ENCODE measurements at places on chromosomes 12 and 14.

- no peak for DNase-seq
Observed at GRCh38 chr12:108379823-108380222, 40.7 kb upstream of the CMKLR1 start.

DNA sequence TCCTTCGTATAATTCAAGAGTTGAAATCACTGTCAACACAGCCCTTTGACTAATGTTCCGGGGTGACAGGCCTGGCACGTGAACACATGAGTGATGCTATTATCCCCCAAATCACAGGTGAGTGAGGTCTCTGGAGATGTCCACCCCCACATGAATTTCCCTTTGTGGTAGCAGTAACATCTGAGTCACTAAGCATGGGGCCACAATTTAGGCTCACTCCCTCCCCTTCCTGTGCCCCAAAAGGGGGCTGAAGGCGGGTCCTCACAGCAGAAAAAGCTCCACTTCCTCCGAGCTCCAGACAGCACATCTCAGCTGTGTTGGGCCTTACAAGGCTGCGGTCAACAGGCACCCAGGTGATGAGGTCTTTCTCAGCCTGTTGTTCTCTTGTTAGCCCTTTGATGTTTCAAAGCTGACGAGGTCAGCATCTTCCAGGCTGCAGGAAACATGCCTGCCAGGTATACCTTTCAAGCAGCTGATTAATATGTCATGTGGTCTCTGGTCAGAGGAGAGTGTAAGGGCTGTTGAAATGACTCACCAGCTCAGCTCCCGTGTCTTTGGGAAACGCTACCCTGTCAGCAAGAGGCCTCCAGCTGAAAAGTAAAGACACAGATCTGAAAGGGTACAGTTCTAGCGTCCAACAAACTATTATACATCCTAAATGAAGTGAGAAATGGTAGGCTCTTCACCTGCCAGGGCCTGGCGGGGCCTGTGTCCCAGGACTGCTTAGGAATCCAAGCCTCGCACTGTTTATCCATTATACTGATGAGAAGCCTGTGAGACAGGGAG, 107.3 kb downstream of the ZFP36L1 start:
- DNase-seq, result no peak

GRCh38 chr14:55151601-55152000, 22.5 kb downstream of the LGALS3 start:
- no peak for DNase-seq

DNA sequence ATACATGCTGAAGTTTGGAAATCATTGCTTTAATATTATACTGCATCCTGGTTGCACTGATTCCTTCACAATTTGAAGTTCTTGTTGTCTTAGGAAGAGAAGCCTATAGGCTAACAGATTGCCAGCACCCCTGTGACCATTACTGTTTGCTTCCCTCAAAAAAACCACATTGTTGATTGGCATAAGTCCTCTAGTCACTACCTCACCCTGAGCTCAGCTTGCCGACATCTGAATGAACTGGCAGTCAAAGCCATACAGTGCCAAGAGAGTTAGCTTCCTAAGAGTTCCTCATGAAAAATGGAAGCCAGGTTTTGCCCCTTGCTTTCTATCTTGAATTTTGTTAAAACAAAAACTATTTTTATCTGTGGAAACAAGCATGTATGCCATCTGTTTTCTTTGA, 276.1 kb downstream of the SYT1 start:
- no peak for DNase-seq

GRCh38 chr14:89502966-89503365, 85.9 kb upstream of the FOXN3 start:
- DNase-seq, result no peak

- no peak for DNase-seq
Observed at GRCh38 chr12:11810206-11810545, 160.7 kb downstream of the ETV6 start.

DNA sequence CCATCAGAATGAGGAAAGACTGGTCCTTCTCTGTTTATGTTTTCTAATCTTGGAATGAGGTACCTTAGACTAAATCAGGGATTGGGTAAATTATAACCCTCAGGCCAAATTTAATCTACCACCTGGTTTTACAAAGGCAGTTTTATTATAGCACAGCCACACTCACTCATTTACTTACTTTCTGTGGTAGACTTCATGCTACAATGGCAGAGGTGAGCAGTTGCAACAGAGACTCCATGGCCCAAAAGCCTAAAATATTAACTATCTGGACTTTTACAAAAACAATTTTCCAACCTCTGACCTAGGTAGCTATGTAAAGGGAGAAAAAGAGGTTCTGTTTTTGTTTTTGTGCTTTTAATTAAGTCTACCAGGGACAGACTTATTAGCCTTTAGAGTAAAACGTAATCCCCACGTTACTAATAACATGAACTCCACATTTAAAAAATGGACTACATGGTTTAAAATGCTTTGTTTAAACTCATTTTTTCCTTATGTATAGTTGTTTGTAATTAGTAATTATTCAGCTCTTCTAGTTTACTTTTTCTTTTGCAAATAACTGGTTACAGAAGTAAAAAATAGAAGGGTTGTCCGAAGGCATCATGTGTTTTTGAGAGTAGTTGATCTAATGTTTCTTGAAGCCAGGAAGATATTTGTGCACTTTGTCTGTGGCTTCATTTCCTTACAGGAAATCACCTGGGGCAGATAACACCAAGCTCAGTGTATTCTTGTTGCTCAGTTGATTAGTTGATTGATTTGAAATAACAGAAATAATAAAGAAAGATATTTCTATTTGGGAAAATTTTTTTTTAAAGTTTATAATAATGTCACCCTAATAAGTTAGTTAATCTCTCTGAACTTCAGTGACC, 57.6 kb upstream of the ATP2B1 start:
- DNase-seq, result no peak

GRCh38 chr14:67524634-67524963, 8.5 kb upstream of the PLEKHH1 start:
- DNase-seq, result no peak

DNA sequence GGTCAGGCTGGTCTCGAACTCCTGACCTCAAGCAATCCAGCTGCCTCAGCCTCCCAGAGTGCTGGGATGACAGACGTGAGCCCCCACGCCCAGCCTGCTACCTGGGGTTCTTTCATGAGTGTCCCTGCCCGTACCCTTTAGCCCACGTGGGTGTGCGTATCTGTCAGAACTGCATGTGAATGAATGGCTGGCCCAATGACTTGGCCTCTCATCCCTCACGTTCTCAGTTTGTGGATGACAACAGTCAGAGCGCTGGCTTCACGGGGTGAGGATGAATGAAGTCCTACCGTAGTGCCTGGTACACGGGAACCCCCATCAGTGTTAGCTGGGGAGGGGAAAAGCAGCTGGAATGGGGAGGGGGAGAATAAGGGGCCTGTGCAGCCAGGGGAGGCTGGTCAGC, 16.1 kb upstream of the ZDHHC22 start:
- DNase-seq, result no peak

DNA sequence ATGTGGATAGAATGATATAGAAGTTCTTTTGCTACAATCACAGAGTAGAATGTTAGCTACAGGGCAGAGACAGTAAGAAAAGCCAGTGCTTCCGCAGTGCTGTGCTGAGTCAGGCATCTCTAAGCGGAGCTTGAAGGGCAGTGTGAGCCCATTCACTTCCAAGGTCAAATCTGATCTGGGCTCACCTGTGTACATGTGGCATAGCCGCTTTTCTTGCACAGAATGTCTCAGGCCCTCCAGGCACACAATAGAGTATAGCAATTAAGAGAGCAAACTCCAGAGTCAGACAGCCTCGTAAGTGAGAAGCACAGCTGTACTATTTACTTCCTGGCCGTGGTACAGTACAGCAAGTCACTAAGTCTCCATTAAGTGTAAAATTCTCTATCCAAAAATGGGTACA, 26.8 kb downstream of the CORO1C start:
- no peak for DNase-seq

DNA sequence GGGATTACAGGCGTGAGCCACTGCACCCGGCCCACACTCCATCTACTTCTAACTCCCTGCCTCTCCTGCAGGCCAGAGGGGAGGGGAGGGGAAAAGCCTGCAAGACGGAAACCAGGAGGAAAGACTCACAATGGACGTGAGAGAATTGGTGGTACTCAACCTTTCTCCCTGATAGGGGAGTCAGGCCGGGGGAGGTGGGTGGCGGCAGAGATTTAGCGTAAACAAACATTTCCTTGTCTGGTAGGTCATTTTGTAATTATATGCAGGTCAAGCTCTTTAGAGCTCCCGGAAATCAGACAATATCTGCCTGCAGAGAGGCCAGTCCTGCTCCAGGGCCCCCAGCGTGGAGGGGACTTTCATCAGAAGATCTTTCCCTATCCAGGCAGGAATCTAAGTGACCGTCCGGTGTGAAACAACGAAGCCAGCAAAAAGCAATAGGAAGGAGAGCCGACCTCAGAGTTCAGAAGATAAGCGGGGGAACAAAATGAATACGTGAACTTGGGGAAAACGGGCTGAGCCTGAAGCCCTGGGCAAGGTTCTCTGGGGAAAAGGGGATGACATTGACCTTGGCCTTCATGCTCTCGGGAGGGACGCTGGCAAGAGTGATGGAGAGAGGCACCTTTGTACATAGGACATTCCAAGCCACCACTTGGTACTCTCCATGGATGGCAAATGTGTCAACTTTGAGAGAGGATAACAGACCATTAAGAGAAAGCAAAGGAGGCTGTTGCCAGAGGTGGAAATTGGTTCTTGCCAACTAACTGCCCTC, 62.3 kb downstream of the SPRING1 start:
- DNase-seq, result no peak

DNA sequence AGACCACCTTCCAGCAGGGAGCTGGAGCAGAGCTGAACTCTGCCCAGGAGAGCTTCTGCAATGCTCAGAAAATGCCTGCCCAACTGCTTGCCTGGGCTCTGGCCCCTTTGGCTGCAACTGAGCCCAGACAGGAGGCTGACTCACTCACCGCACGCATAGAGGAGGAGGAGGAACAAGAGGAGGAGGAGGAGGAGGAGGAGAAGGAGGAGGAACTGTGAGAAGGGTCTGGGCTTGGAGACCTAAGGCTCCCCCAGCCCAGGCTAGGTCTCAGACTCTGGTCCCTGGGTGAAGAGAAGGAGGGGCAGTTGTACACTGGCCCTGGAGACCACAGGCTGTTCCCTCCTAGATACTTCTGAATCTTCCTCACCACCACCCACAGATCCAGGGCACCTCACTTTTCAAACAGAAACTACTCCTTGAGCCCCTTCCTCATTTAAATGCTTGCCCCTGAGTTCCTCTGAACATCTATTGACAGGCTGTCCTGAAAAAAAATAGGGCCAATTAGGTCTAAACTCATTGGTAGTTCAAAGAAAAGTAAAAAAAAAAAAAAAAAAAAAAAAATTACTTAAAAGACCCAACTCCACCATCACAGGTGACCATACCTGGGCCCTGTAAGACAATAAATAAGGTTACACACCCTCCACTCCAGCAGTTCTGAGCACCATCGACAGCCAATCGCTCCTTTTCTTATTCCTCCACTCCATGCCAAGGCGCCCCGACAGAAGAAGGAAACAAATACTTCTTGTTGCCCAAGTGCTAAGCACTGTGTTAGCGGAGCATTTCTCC, 674 bp downstream of the VDR start:
- no peak for DNase-seq

GRCh38 chr14:82447586-82447985, 913.9 kb upstream of the SEL1L start:
- no peak for DNase-seq

- DNase-seq, result no peak
Observed at GRCh38 chr14:76769636-76770292, 8.5 kb downstream of the VASH1 start.

GRCh38 chr14:93708800-93709199, 79.5 kb downstream of the PRIMA1 start:
- DNase-seq, result no peak

GRCh38 chr14:96090441-96091148, 51.4 kb downstream of the C14orf132 start:
- peak; percentile 99 for DNase-seq

GRCh38 chr12:33248364-33248763, 191.3 kb downstream of the SYT10 start:
- DNase-seq, result no peak

DNA sequence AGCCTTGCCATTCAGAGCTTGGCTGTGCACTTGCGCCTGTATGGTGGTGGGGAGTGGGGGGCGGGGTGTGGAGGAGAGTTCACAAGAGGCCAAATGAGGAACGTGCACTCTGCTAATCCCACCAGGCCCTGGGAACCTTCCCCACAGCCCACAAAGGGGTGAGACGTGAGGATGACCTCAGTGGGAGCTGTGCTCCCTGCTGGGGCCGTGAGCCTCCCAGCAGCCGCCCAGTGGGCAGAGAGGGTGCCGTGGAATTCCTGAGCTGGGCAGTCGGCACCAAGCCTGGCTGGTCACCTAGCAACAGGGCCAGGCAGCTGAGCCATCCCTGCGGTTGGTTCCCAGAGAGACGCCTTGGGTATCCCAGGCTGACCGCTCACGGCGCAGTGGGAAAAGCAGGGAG, 53.7 kb downstream of the CCNK start:
- DNase-seq, result no peak

GRCh38 chr14:51210594-51210993, 29.5 kb upstream of the TMX1 start:
- peak; percentile 43 for DNase-seq

DNA sequence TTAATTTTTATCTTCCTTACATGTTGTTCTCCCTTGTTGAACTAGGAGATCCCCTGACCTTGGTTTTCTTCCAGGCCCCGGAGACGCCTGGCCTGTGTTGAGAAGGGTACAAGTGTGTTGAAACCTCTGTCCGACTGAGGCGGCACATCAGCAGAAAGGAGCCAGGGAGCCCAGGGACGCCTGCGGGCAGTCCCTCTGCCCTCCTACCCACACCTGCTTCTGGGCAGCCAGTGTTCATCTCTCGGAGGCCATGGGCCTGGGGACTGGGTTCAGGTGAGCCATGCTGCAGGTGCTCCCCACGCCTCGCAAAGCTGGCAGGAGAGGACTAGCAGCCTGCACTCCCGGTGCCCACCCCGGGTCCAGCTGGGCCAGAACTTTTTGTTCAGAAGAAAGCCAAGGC, 39.9 kb upstream of the EIF5 start:
- DNase-seq, result no peak

DNA sequence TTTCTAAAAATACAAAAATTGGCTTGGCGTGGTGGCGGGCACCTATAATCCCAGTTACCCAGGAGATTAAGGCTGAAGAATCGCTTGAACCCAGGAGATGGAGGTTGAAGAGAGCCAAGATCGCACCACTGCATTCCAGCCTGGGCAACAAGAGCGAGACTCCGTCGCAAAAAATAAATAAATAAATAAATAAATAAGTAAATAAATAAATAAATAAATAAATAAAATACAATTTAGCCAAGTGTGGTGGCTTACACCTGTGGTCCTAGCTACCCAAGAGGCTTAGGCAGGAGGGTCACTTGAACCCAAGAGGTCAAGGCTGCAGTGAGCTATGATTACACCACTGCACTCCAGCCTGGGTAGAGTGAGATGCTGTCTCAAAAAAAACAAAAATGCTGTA, 26.5 kb upstream of the SPTSSA start:
- no peak for DNase-seq

Measured in BE2C (cell line).